Stimulated activated CD8-positive, alpha-beta memory T cell treated with anti-CD3 and anti-CD28 coated beads, Interleukin-4, amount 100 ng/mL, for 4 hours (primary cell): ENCODE measurements at places on chromosomes 13 and 19.

DNA sequence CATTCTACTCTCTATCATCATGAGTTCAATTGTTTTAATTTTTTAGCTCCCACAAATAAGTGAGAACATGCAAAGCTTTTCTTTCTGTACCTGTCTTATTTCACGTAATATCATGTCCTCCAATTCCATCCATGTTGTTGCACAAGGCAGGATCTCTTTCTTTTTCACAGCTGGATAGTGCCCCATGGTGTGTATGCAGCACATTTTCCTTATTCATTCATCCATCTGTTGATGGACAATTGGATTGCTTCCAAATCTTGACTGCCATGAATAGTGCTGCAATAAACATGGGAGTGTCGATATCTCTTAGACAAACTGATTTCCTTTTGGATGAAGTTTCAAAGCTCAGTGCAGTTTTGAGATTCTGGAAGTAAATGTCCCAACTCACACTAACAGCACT lies 326.9 kb downstream of the FGF9 start:
- DNase-seq = no peak

DNA sequence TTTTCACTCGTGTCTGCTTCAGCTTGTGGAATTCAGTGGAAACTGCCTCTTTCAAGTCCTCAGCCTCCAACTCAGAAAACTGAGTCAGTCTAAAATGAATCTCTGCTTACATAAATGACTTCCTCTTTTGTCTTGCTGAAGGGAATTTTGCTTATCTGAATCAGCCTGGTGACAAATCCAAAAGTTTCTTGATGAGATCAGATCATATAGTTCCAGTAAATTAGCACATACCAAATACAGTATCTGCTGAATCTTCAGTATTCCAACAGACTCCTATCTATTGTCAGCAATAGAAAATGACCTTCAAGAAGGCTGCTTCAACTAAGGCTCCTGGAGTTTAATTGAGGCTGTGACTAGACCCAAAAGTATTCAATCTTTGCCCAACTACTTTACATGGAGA lies 290.0 kb downstream of the MZT1 start:
- DNase-seq = no peak

GRCh38 chr13:95650696-95651095 lies 6.2 kb upstream of the DZIP1 start:
- DNase-seq = no peak

DNA sequence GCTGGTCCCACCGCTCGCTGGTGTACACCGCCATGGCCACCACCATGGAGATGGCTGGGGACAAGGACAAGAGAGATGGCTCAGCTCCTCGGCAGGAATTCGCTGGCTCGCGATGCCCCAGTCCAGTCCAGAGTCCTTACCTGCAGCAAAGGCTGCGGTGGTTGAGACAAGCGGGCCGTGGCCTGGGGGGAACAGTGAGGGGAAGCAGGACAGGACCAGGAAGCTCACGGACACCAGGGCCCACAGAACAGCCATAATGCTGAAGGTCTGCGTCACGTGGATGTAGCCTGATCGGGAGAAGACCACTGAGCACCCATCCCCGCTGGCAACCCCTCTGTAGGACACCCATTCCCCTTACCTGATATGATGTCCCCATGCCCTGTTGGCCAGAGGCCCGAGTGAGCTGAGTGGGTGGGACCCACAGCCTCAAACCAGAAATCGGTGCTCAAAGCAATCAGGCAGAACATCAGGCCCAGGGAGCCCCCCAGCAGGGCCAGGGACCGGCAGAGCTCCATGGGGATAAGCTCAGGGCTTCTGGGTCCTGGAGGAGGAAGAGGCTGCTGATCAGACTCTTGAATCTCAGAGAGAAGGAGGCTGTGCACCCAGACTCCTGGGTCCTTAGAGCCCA lies 319 bp downstream of the NKG7 start:
- no peak for DNase-seq

DNA sequence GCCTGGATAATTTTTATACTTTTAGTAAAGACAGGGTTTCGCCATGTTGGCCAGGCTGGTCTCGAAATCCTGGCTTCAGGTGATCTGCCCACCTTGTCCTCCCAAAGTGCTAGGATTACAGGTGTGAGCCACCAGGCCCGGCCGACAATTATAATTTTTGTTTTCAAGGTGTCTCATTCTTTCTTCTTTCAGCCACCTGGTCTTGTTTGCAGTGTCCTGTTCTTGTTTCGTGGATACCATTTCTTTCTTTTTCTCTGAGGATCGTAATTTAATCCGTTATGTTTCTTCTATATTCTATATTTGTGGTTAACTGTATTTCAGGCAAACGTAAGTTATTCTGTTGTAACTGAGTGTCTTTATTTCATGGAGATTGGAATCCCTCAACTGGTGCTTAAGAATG lies 15.7 kb downstream of the TIMM13 start:
- DNase-seq = no peak

- DNase-seq = no peak
Measured at GRCh38 chr13:111046590-111047141, 68.4 kb upstream of the ARHGEF7 start.

- peak; percentile 58 for DNase-seq
Measured at GRCh38 chr19:3210347-3211017, 14.0 kb upstream of the CELF5 start.

GRCh38 chr19:54440641-54441040 lies 8.4 kb upstream of the LENG8 start:
- no peak for DNase-seq

DNA sequence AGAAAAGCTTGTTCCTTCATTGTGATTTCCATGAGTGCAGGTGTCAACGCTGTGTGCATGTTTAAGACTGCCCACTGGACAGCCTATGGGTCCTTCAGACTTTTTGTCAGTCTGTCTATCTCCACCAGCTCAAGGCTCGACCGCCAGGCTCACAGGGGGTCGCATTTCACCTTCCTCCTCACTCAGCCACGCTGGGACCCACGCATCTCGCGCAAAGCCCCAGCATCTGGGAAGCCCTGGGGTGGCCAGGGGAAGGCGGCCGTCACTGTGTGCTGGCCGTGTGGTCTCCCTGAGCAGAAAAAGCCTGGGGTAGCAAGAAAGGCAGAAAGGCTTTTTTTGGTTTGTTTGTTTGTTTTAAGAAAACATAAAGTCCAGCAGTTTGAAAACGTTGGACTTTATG lies 48.5 kb downstream of the KLF2 start:
- no peak for DNase-seq

GRCh38 chr13:41547251-41548000 lies 90.1 kb downstream of the RGCC start:
- DNase-seq = no peak

- no peak for DNase-seq
Measured at GRCh38 chr13:73401769-73402168, 343.0 kb downstream of the KLF5 start.

GRCh38 chr13:112330479-112331381 lies 45.4 kb upstream of the SPACA7 start:
- no peak for DNase-seq

- no peak for DNase-seq
Measured at GRCh38 chr19:38148337-38148736, 75.7 kb downstream of the DPF1 start.

DNA sequence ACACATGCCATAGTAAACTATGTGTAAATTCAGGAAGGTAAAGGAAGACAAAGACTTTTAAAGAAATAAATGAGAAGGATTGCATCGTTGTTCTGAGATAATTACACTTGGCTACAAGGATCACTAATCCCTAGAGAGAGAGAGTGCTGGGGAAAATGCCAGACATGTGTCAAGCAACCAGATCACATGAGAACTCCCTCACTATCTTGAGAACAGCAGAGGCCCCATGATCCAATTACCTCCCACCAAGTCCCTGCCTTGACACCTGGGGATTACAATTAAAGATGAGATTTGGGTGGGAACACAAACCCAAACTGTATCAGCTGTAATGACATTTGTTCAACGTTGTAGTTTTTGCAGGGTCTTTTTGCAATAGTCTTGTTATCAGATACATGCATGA lies 1600.9 kb upstream of the MIR17HG start:
- DNase-seq = no peak

- DNase-seq = no peak
Measured at GRCh38 chr19:42343344-42344110, 18.1 kb downstream of the MEGF8 start.

- no peak for DNase-seq
Measured at GRCh38 chr19:16445238-16446107, 26.3 kb downstream of the EPS15L1 start.

DNA sequence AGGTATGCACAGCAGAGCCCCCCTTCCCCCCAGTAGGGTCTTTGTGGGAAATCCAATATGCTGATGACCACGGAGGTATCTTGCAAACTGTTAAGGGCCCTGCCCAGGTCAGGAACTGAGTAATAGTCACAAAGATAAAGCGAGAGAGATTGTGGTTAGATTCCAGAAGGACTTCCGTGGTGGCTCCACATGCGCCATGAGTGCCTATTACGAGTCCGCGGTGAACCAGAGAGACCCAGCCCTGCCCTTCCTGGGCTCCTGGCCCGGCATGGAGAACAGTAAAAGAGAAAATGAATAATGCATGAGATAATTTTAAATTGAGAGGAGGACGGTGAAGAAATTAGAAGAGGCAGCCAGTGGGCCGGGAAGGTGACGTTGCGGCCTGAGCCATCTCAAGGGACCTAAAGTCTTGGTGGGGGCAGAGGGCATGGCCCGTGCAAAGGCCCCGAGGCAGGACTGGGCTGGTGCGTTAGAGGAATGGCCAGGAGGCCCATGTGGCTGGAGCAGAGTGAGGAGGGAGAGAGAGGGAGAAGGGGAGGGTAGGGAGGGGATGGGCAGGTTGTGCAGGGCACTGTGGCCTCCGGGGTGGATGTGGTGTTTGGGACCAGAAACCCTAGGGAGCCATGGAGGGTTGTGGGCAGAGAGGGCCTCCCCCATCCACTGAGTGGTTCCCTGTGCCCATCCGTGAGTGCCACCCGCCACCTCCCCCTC lies 46.6 kb upstream of the NFIC start:
- DNase-seq = no peak

GRCh38 chr13:31774186-31774750 lies 34.9 kb downstream of the RXFP2 start:
- no peak for DNase-seq

DNA sequence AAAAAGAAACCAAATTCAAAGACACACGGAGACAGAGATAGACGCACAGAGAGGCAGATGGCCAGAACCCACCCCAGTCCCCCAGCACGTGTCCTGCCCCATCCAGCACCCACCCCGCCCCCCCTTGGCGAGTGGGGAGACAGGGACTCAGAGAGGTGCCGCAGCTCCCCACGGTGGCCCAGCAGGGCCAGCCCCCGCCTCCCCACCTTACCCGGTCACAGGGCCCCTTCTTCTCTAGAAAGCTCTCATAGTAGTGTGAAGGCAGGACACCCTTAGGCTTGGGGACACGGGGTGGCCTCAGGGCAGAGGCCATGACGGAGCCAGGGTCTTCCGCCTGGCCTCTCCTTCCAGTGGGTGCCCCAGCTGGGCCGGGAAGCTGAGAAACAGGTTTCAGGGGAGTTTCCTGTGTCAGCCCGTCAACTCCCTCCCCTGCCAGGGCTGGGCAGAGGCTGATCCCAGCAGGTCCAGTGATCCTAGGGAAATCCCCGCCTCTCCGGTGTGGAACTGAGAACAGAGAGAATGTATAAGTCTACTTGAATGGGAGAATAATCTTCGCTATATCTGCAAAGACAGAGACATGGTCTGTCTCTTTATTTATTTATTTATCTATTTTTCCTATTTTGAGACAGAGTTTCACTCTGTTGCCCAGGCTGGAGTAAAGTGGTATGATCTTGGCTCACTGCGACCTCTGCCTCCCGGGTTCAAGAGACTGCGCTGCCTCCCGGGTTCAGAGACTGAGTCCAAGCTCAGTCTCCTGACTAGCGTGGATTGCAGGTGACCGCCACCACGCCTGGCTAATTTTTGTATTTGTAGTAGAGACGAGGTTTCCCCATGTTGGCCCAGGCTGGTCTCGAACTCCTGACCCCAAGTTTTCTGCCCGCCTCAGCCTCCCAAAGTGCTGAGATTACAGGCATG lies at the start of gene STAP2:
STAP2 (minus strand) TSS at position 387 of the 915 bp plus-strand sequence; CDS start at position 313, 74 bp downstream.
- DNase-seq = no peak

- DNase-seq = no peak
Measured at GRCh38 chr13:27660511-27660910, 38.8 kb downstream of the POLR1D start.

GRCh38 chr13:25901460-25902376 lies 150.1 kb downstream of the SHISA2 start:
- DNase-seq = no peak

DNA sequence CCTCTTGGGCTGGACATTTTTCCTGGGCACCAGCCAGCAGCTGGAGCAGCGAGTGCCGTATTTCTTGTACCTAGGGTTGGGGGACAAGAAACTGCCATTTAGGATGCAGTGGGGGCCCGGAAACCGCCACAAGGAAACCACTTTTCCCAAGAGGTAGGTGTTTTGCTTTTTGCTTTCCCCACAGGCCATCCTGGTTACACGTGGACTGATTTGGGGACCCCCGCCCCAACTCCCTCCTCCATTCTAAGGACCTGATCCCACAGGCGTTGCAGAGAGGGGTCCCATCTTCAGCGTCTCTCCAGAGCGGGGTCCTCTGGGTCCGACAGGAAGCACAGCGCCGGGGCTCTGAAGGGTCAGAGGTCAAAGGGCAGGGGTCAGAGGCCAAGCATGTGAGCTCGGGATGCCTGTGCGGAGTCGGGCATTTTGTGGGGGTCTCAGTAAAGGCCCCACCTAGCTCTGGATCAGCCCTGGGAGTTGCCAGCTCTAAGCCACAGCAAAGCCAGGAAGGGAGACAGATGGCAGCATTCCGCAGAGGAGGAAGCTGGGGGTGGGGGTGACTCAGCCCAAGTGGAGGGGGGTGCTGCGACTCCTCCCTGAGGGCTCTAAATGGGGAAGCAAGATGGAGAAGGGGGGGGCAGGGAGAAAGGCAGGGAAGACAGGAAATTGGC lies 4.3 kb downstream of the ZGLP1 start:
- no peak for DNase-seq

DNA sequence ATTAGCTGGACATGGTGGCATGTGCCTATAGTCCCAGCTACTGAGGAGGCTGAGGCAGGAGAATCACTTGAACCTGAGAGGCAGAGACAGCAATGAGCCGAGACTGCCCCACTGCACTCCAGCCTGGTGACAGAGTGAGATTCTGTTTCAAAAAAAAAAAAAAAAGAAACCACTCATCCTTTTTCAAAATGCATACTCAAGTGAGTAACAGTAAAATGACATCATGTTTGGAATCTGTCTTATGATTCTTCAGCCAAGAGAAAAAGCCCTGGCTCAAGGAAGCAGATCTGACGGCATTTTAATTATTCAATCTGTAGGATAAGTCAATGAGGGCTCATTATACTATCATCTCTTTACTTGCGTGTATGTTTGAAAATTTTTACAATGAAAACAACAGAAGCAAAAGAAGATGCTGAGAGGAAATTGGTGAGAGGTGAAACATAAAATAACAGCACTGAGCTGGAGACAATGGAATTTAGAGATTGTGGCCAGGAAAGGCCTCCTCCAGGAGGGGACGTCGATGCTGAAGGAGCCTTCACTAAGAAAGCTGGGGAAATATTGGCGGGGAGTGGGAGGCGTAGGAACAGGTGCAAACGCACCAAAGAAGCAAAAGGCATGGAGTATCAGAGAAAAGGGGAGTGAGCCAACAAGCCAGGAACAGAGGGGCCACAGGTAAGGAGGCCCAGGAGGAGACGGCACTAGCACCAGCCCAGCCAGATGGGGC lies 12.9 kb upstream of the CCNE1 start:
- DNase-seq = no peak
